Bronchial smooth muscle cell (primary cell): ENCODE measurements at places on chromosomes 16 and 17. TPM values are rescaled to one million over a fixed set of nuclear protein-coding genes. Genes with fewer than 3 reads are reported as not detected.

CUEDC1 gene
- total RNA-seq: 7.7 and 10.2 TPM in 2 replicates

PRR35 gene
- not detected in 2 replicates for total RNA-seq

FBXO31 gene
- 29.6 and 41.6 TPM in 2 replicates for total RNA-seq

KDM8 gene
- 2.1 and 2.5 TPM in 2 replicates for total RNA-seq

SULT1A3 gene
- total RNA-seq: 1.3 and 1.7 TPM in 2 replicates

KRTAP4-1 gene
- not detected in 2 replicates for total RNA-seq

HSD17B2 gene
- 0.09 and 0.16 TPM in 2 replicates for total RNA-seq
